ENCODE measurements at places on chromosomes 2 and 18. TPM values are rescaled to one million over a fixed set of nuclear protein-coding genes. Genes with fewer than 3 reads are reported as not detected.

KCNK3 gene
- total RNA-seq, result 2.9 TPM

DNA sequence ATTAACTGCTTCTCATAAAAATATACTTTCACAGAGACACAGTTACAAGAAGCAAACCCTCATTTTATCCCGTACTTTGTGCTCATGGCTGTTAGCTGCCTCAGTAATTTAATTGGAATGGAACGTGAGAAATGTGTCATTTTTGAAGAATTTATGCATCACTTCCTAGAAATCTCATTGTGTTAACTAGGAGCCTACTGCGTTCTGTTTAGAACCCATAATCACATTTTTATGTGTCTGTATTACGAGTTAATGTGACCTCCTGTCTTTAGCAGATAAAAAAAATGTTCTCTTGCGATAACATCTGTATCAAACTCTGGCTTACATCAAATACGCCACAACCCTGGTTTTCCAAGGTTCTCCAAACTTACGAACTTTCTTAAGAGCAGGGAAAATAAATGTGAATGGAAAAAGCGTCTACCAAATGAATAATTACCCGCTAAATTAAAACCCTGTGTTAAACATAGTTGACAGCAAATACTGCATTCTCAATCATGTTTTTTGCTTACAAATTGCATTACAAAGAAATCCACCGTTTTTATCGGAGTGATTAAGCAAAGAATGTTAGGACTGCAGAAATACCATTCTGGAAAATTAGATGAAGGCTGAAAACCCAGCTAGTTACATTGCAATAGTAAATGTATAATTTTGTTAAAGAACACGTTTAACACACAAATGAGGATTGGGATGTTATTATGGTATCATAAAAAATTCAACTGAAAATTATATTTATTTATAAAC lies 12.1 kb upstream of the GBX2 start:
- H3K36me3 ChIP-seq, result no peaks in the 10 kb centered on the region
- no peaks in the 10 kb centered on the region for H3K27me3 ChIP-seq
- H3K4me1 ChIP-seq, result peaks cover 47% of the 10 kb centered on the region

DNA sequence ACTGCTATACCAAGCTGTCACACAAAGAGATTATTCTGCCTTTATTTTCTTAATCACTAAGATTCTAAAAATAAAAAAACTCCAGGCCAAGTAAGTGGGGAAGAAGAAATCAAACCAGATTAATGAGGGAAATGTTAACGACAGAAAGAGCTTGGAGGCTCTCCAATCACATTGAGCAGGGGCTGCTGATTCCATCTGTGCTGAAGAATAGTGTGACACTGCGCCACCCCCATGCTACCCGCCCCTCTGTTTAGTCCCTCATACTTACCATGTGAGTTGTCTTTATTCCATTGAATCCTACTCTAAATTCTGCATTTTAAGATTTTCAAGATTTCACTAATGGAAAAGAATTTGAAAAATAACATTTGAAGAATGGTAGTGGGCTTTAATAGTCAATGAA lies 998.0 kb upstream of the CDH2 start:
- no peak for DNase-seq
- no peaks in the 10 kb centered on the region for H3K36me3 ChIP-seq
- peaks cover 10% of the 10 kb centered on the region for H3K4me1 ChIP-seq
- no peaks in the 10 kb centered on the region for H3K27me3 ChIP-seq

DNA sequence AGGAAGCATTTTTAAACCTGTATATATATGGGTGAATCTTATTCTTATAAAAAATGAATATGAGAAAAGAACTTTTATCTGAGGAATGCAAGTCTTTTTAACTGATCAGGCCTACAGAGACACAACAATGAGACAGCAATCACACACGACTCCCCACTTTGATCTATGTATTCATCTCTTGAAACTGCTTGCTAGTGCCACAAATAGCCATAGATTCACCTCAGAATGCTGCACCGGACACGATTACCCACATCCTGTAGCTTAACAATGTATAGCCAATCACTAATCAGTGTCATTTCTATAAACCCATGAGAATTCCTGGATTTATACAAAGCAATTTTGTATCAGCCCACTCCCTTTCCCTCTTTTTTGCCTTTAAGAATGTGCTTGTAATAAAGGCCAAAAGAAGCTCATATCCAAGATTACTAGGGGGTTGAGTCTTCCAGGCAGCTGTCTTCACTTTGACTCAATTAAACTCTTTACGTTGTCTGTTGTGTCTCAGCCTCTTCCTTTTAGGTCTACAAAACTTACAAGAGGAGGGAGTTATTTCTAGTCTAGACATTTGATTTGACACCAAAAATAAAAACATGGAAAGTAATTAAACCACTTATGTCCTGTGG lies 94.9 kb downstream of the MBD2 start:
- no peaks in the 10 kb centered on the region for H3K36me3 ChIP-seq
- H3K4me3 ChIP-seq, result no peak overlapping the region
- H3K4me1 ChIP-seq, result peaks cover 23% of the 10 kb centered on the region
- no peak overlapping the region for H3K27ac ChIP-seq

- no peaks in the 10 kb centered on the region for H3K36me3 ChIP-seq
- DNase-seq, result no peak
- H3K27ac ChIP-seq, result no peak overlapping the region
- H3K27me3 ChIP-seq, result no peaks in the 10 kb centered on the region
- H3K4me1 ChIP-seq, result peaks cover 11% of the 10 kb centered on the region
Observed at GRCh38 chr2:222146488-222146887, 152.3 kb downstream of the PAX3 start.

DNA sequence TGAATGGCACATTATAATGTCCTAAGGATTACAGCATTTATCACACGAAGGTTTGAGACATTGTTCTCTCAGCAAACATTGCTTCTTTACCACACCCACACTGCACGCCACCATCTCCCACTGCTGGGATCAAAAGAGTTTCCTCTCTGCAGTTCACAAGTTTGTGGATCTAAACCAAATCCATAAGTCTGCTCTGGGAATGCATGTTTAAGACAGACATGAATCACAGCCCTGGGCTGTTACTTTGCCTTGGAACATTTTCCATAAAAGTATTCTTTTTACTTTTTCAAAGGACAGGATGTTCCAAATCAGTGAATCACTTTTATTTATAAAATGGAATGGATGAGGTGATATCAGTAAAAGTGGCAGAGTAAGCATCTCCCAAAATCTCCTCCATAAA lies 36.1 kb downstream of the STPG4 start:
- no peak for DNase-seq
- H3K4me3 ChIP-seq, result no peak overlapping the region
- H3K27me3 ChIP-seq, result no peaks in the 10 kb centered on the region

DNA sequence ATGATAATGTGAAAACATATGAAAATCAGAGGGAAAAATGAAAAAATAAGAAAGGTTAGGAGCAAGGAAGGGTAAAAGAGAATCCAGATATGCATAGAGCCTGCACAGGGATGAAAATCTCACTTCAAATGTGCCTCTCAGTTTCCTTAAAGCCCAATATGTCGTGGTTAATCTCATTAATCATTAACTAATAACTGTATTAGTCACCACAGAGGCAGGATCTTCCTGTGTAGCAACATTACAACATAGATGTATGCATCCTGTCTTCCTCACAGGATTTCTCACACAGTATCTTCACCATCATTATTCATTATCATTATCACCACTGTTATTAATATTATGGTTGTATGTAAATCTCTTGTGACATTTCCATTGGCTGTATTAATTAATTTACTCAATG lies 361.2 kb upstream of the SOX11 start:
- no peak overlapping the region for H3K4me3 ChIP-seq

DNA sequence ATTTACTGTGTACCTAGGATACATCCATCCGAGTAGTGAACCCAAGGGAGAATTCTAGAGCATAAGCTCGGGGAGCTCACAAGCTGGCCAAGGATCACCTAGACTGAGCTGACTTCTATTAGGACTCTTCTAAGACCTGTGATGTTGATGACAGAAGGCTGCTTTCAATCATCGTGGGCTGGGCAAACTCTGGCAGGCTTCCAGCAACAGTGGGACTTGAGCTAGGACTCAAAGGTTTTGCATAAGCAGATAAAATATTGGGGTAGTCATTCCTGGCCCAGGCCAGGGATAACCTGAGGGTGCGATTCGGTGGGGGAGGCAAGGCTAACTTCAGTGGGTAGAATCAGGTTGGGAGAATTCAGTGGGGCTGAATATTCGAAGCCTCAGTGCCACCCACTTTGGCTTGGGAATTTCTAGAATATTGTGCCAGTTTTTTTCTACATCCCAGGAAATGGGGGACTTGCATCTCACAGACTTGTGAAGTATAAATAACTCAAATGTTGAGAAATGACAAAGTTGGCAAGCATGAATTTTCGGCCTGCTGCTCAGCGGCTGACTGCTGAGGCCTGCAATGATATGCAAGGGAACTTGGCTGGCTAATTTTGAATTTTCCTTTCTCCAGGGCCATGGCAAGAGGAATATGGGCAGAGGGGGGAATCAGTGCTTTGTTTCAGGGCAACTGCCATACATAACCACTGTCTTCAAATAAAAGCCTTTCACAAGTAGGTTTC lies 274.3 kb downstream of the PRKCE start:
- no peaks in the 10 kb centered on the region for H3K36me3 ChIP-seq
- no peaks in the 10 kb centered on the region for H3K27me3 ChIP-seq
- no peak for DNase-seq
- peaks cover 14% of the 10 kb centered on the region for H3K4me1 ChIP-seq
- H3K4me3 ChIP-seq, result no peak overlapping the region

DNA sequence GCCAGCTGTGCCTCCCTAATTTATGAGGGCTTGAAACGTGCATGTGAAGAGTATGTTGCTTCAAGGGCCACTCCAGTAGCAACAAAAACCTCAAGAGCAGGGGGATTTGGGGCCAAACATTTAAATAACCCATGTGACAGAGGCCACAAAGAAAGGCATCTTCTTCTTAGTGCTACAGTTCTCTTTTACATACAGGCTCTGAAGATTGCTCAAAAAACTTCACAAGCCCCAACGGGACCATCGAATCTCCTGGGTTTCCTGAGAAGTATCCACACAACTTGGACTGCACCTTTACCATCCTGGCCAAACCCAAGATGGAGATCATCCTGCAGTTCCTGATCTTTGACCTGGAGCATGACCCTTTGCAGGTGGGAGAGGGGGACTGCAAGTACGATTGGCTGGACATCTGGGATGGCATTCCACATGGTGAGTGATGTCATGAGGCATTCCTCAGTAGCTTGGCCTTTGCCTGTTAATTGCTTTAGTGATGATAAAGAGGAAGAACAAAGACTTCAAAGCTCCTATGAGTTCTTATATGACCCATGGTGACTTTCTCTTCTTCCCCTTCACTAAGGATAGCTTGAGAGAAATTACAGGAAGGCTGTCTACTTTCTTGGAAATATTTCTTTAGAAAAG lies 40.1 kb downstream of the NRP2 start:
- H3K36me3 ChIP-seq, result peaks cover 34% of the 10 kb centered on the region
- H3K4me3 ChIP-seq, result no peak overlapping the region
- H3K4me1 ChIP-seq, result peaks cover 23% of the 10 kb centered on the region
- no peak overlapping the region for H3K27ac ChIP-seq
- DNase-seq, result no peak

ARHGAP25 gene
- 0.50 TPM for total RNA-seq

DNA sequence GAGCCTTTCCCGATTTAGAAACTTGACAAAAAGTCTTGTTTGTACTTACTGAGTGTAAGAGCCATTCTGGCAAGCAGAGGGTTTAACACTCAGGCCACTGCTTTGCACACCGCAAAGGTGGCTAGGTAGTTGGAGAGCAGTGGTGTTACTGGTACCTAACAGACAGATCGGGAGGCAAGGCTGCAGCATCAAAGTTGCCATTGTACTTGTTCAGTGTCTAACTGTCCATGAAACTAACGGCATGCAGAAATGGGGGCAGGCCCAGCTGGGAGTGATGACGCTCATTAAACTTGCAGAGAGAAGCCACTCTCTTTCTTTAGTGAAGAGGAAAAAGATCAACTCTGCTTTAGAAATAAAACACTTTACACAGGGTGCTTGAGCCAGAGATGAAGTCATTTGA lies 10.1 kb downstream of the GPR39 start:
- H3K36me3 ChIP-seq, result no peaks in the 10 kb centered on the region
- no peak overlapping the region for H3K4me3 ChIP-seq
- H3K27me3 ChIP-seq, result peaks cover 27% of the 10 kb centered on the region
- no peak overlapping the region for H3K27ac ChIP-seq
- peaks cover 4% of the 10 kb centered on the region for H3K4me1 ChIP-seq

DNA sequence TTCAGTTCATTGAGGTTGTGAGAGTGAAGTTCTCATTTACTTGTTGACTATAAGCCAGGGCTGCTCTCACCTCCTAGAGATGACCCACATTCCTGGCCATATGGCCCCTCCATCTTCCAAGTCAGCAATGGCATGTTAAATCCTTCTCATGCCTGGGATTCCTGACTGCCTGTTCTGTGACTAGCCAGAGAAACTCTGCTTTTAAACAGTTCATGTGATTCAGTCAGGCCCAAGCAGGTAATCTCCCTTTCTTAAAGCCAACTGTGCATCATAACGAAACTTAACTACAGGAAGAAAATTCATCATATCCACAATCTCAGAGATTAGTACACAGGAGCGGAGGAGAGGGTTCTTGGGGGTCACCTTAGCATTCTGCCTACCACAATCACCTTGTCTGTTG lies 11.5 kb downstream of the DPP4 start:
- peaks cover 2% of the 10 kb centered on the region for H3K36me3 ChIP-seq
- no peaks in the 10 kb centered on the region for H3K4me1 ChIP-seq
- no peak overlapping the region for H3K27ac ChIP-seq
- DNase-seq, result no peak

DNA sequence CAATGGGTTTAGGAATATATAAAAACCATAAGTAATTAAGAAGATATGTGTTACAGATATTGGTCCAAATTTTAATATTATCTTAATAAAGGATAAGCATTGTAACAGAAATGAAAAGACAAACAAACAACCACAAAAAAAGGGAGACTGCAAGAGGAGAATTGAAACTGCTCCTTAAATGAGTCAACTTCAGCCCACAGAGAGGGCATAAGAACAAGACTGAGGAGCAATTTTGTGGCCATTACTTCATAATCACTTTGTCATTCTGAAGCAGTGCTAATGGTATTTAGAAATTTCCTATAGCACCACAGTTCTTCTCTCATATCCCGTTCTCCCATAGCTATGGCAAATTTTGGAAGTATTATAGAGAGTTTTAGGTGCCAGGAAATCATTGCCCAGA lies 193.2 kb upstream of the HNMT start:
- no peaks in the 10 kb centered on the region for H3K36me3 ChIP-seq
- peaks cover 2% of the 10 kb centered on the region for H3K27me3 ChIP-seq
- no peak for DNase-seq
- H3K27ac ChIP-seq, result no peak overlapping the region

TXNDC2 gene
- 0.28 TPM for total RNA-seq

SNTG2 gene
- not detected for total RNA-seq

MROH2A gene
- not detected for total RNA-seq

NR4A2 gene
- 1.2 TPM for total RNA-seq

LHCGR gene
- not detected for total RNA-seq

SERPINB13 gene
- total RNA-seq, result not detected

LIMS4 gene
- 3.3 TPM for total RNA-seq

DNA sequence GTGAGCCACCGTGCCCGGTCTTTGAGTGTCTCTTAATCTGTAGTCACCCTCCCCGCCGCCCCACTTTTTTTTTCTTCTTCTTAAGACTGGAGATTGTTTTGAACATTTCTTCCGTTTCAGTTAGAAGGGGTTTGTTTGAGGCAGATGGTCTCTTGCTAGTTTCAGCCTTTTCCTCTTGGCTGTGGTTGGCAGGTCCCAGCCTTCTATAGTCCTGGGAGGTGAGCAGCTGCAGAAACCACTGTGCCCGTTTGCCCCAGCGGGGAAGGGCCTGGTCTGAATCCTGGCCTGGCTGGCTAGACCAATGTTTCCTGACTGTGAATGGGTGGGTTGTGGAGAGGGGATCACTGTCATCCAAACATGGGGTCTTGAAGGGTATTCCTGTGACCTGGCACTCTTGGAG lies 30.1 kb upstream of the MCFD2 start:
- H3K36me3 ChIP-seq, result peaks cover 5% of the 10 kb centered on the region
- DNase-seq, result peak; percentile 54
- no peak overlapping the region for H3K4me3 ChIP-seq
- no peak overlapping the region for H3K27ac ChIP-seq
- no peaks in the 10 kb centered on the region for H3K27me3 ChIP-seq

G6PC2 gene
- not detected for total RNA-seq
